Cortex of kidney (tissue), 1 donor: ENCODE measurements at places on chromosomes 1 and 21.

- DNase-seq: no peak
These were observed 54.3 kb upstream of the IKBKE start for GRCh38 chr1:206415942-206416341.

DNA sequence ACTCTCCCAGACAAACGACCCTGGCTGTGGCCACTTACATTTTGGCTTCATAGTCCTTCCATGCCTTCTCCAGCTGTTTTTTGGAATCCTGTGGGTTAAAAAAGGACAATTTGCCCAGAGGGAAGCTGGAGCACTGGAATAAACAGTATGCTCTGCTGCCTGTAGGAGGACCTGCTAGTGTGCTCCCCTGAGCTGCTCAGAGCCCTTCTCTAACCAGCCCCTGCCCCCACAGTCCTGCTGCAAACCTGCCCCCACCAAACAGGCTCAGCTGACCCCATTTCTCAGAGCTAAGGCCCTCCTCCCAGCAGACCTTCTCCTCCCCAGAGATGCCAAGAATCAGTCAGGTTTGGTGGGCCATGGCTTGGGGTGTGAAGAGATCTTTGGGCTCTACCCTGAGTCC lies 26.9 kb upstream of the TCEA3 start:
- DNase-seq: no peak

- no peak for DNase-seq
These were observed 23.5 kb upstream of the SLC5A9 start for GRCh38 chr1:48198970-48199369.

DNA sequence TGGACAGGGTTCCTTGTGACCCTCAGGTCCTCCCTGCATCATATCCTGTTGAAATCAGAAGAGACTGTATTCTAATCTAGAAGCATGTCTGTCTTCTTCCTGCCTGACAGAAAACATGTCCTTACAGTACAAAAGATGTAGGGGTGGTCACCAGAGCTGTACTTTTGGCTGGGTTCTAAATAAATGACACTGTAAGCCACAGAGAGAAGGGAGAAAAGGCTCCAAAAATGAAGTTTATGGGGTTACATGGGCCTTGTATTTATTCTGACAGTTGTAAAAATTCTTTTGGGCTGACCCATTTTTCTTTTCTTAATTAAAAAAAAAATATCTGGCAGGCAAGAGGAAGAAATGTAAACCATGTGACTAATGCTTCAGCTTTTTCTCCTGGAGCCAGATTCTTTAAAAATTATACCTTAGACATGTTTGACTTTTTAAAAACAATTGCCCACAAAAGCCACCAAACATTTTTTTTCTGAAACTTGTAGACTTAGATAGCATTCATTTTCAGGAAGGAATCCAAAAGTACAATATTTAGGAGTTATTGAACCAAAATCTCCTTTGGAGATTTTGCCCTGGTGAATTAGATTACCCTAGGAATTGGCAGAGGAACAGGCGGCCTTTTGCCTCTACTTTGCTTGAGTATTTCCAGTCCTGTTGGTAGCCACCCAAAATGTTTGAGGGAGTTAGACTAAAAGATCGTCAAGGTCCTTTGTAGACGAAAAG lies 17.1 kb downstream of the RGL1 start:
- DNase-seq: no peak

DNA sequence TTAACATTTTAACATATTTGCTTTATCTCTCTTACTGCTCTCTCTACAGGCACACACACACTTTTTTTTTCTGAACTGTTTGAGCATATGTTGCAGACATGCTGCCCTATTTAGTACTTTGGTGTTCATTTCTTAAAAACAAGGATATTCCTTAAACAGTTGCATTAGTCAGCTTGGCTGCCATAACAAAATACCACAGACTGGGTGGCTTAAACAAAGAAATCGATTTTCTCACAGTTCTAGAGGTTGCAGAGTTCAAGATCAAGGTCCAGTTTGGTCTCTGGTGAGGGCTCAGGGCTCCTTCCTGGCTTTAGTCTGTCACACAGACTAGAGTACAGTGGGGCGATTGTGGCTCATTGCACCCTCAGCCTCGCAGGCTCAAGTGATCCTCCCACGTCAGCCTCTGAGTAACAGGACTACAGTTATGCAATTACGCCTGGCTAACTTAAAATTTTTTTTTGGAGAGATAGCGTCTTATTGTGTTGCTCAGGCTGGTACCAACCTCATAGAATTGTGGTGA lies 46.7 kb downstream of the RPRD2 start:
- DNase-seq: no peak

DNA sequence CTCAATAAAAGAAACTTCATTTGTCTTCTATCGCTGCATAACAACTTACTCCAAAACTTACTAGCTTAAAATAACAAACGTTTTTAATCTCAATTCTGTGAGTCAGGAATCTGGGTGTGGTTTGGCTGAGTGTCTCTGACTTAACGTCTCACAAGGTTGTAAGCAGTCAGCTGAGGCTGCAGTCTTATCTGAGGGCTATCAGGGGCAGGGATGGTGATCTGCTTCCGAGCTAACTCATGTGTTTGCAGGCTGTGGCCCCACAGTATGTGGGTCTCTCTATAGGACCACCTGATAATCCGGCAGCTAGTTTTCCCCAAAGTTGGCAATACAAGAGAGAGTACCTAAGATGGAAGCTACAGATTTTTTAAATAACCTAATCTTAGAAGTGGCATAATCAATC lies 234.2 kb upstream of the FGGY start:
- no peak for DNase-seq

DNA sequence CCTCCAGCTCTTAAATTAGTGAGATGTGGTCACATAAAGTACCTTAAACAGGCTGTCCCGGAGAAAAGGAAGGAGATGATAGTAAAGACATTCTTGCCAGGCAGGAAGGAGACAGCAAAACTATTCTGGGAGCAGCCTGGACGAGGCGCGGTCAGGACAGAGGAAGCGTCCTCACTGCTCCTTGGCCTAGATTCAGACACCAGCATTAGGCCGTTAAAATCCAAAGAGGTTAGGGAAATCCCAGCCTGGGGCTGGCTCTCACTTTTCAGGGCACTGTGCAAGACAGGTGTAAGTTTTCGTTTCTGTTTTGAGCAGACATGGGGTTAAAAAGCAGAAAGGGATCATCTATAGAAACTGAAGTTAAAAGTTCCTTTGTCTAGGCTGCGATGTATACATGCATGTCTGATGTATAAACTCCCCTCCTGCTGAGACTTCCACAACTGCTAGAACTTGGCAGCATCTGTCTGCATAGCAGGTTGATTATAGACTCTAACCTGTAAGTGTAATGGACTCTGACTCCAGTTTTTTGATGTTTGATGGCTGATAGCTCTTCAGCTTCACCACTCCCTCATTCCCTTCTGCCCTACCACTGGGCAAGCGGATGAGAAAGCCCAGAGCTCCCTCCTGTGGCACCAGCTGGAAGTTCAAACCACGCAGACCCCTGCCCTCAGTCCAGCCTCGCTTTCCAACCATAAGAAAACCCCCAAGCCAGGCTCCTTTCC lies 21.5 kb downstream of the STPG1 start:
- DNase-seq: no peak

GRCh38 chr1:208173749-208174148 lies 70.4 kb downstream of the PLXNA2 start:
- no peak for DNase-seq

DNA sequence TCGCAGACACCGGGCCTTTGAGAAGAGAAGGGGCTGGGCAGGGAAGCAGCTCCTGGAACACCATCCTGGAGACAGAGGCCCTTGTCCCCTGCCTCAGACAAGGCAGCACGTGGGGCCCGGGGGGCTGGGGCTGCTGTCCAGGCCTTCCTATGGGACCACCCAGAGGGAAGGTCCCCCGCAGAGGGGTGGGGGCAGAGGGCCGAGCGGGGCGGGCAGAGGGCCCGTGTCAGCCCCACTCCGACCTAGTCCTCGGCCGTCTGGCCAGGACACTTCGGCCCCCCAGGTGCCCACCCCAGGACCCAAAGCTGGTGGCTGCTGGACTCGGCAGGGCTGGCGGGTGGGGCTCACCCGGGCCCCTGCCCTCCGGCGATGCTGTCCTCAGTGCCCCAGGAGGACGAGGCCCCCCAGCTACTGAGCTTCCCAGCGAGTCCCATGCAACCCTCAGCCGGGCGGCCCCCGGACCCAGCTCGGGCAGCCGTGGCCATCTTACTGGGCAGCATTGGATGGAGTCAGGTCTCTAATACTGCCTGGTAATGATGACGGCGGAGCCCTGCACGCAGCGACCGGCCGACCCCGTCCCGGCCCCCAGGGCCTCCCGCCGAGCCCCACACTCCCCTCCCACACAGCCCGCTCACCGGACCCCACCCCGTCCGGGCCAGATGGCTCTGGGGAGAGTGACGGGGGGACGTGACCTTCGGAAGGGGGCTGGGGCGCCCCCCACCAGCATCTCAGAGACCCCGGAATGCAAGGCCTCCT lies 6.9 kb upstream of the TTLL10 start:
- no peak for DNase-seq

GRCh38 chr1:243471754-243472745 lies 216.2 kb downstream of the SDCCAG8 start:
- no peak for DNase-seq

DNA sequence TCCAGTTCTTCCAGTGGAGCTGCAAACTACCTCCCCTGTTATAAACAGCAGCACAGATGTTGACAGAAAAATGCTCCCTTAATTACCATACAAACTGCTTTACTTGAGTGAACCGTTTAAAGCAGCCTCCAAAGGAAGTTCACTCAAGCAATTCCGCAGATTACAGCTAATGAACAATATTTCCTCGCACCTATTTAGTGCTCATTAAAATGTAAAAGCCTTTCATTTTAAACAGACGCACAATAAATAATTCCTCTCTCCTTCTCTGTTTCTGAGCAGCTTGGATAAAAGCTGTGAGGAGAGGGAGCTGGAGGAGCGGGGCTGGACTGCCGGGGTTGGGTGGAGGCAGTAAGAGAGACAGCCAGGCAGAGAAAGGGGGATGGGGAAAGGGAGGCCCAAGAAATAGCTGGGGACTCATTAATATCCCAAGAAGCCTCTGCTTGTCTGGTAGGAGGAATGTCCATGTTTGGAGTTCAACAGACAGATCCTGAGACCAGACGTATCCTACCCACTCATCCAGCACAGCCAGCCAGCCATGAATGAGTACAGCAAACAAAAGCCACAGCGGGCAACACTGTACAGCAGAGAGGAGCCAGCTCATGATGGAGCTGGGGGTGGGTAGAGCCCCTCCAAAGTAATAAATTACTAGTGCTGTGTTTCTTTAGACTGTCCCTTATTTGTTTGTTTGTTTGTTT lies 227.7 kb downstream of the GPATCH2 start:
- no peak for DNase-seq

DNA sequence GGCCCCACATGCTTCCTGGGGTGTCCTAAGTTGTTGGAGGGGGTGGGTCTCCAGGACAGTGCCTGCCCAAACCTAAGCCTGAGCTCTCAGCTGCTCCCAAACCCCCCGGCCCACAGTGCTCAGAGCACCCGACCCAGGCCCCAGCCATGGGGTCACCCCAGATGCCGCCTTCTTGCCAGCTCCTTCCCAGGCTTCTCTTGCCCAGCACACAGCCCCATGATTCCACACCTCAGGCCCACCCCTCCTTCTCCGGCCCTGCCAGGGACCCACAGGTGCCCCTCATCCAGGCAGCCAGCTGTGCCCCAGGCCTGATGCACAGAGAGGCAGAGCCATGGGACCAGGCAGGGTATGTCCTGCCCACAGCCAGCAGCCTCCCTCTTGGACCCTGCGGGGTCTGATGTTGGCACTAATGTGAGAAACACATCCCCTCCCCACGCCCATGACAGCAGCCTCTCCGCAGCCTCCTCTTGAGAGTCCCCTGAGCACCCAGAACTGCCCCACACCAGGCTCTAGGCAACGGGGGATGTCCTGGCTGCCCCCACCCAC lies 4.9 kb downstream of the WNT9A start:
- DNase-seq: no peak

DNA sequence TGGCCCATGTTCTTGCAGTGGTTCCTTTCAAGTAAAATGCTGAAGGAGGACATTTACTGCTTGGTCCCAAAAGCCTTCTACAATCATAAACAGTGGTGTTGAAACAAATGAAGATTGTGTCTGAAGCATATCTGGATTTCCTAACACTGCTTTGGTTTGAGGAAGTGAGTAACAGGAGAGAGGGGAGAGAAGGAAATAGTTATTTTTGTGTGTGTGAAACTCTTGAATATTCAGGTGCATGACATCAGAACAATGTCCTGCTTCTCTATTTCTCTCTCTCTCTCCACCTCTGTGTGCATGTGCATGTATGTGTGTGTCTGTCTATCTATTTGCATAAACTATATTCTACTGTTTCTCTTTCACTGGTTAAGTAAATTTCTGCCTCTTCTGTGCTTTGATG lies 61.4 kb upstream of the TNFSF18 start:
- DNase-seq: no peak

- no peak for DNase-seq
These were observed at the start of gene CLDN19 for GRCh38 chr1:42739753-42740700. TSS of gene CLDN19 (minus strand) at chr1:42740236. CDS start at chr1:42740063, 173 bp downstream.

DNA sequence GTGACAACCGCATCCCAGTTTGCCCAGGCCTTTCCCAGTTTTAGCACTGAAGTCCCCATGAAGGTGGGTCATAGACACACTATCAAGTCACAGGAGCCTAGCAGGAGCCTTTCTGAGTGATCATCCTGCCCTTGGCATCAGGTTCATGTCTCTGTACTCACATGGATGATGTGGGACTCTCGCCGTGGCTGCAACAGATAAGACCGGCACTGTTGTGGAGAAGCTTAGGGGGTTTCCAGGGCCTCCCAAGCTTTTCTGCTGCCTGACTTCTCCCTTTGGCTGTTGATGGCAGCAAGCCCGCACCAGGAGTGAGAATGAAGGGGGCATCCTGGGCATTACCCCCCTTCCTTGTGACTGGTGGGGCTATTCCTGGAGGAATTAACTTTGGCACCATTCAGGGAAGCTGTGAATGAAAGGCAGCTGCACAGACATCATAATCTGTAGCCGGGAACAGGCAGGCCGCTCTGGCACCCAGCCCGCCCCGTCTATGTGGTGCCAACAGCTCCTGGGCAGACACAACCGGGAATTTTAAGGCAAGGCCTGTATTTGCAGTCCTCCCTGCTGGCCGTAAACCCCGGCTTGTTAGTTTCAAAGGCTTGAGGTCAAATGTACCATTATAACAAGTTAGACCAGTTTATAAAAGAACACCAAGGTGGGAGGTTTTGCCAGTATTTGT lies 148.6 kb downstream of the HUNK start:
- no peak for DNase-seq

- no peak for DNase-seq
These were observed 16.4 kb downstream of the ECHDC2 start for GRCh38 chr1:52904927-52905698.

DNA sequence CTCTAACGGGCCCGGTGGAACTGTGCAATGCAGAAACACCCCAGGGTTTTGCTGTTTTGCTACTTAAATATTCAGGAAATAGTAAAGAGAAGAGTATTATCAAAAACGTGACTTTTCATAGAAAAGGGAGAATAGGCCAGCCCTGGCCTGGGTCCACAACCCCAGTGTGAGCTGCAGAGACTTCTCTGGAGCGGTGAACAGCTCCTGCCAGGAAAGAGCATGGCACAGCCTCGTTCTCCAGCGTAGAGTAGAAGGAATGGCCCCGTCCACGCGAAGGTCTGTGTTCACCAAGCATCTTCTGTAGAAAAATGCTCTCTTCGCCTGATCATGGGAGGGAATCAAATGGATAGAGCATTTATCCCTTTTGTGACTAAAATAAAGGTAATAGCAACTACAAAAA lies 51.4 kb downstream of the PDE9A start:
- DNase-seq: no peak
